ENCODE measurements at places on chromosomes 1 and 21. TPM values are rescaled to one million over a fixed set of nuclear protein-coding genes. Genes with fewer than 3 reads are reported as not detected.

GRCh38 chr1:204871405-204872037 is 859 bp downstream of the NFASC start:
- no peak for DNase-seq

GRCh38 chr1:78601068-78601467 is 19.2 kb upstream of the IFI44L start:
- no peak for DNase-seq

GRCh38 chr1:2533365-2533764 is 3.3 kb upstream of the HES5 start:
- DNase-seq = no peak

The S100A2 gene
- total RNA-seq = 11.2 TPM

GRCh38 chr1:166165661-166166328 is 1.0 kb downstream of the FAM78B start:
- no peak for DNase-seq

The WDR64 gene
- total RNA-seq = not detected

The SLAMF8 gene
- 1.5 TPM for total RNA-seq

DNA sequence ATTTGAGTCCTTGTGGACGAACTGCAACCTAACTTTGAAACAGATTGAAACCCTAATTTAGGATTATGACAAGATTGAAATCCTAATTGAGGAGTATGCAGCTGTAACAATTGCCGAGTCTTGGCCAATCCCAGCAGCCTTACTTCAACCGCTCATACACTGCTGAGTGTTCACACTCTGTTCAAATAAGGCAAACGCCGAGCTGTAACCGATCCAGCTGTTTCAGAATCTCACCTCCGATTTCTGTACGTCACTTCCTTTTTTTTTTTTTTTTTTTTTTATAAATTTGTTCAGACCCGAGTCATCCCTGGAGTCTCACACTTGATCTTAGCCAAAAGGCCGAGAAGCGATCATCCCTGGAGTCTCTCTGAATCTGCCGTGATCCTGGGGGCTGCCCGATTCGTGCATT is 22.3 kb upstream of the ATP5PO start:
- no peak for DNase-seq
